A549 treated with DMSO at 1 μM for 4 hours (cell line): ENCODE measurements at places on chromosomes 4 and X. TPM values are rescaled to one million over a fixed set of nuclear protein-coding genes. Genes with fewer than 3 reads are reported as not detected.

Gene TMEM156
- total RNA-seq: 19.5 to 27.1 TPM (median 23.1 TPM) in 5 replicates

Gene ADH7
- not detected in 5 replicates for total RNA-seq

Gene SHROOM2
- total RNA-seq: 0.24 to 0.33 TPM (median 0.28 TPM) in 5 replicates

Gene SOWAHB
- total RNA-seq: not detected in 5 replicates

Gene CDS1
- 0.71 to 1.2 TPM (median 0.84 TPM) in 5 replicates for total RNA-seq

Gene GUCY1A1
- total RNA-seq: not detected in 5 replicates

Gene TMEM271
- total RNA-seq: not detected in 5 replicates

Gene CXCL1
- total RNA-seq: 13.1 to 17.1 TPM (median 15.9 TPM) in 5 replicates

Gene TACR3
- not detected in 5 replicates for total RNA-seq

Gene ERCC6L
- 12.4 to 16.0 TPM (median 14.3 TPM) in 5 replicates for total RNA-seq

Gene ENPEP
- 0.02 to 0.27 TPM (median 0.02 TPM) in 4 of 5 replicates, not detected in the other for total RNA-seq

Gene CLTRN
- total RNA-seq: 0.90 to 1.4 TPM (median 1.1 TPM) in 5 replicates

Gene RTL3
- 0.06 TPM in 1 of 5 replicates, not detected in the others for total RNA-seq

Gene CYTL1
- total RNA-seq: not detected in 5 replicates

Gene BEX3
- total RNA-seq: 225 to 246 TPM (median 237 TPM) in 5 replicates

Gene GYPE
- total RNA-seq: not detected in 5 replicates

Gene CCKAR
- not detected in 5 replicates for total RNA-seq

Gene AKAP14
- total RNA-seq: not detected in 5 replicates

Gene UGT2B15
- total RNA-seq: 0.06 to 0.11 TPM (median 0.08 TPM) in 4 of 5 replicates, not detected in the other

Gene H2BW2
- not detected in 5 replicates for total RNA-seq

Gene WDR19
- total RNA-seq: 7.6 to 10.7 TPM (median 8.7 TPM) in 5 replicates

Gene KLF8
- 0.03 TPM in 1 of 5 replicates, not detected in the others for total RNA-seq

Gene TEC
- 1.3 to 1.7 TPM (median 1.6 TPM) in 5 replicates for total RNA-seq
